ENCODE measurements at places on chromosomes 12 and 14. TPM values are rescaled to one million over a fixed set of nuclear protein-coding genes. Genes with fewer than 3 reads are reported as not detected.

Gene FBLN5
- total RNA-seq = 1.2 TPM

DNA sequence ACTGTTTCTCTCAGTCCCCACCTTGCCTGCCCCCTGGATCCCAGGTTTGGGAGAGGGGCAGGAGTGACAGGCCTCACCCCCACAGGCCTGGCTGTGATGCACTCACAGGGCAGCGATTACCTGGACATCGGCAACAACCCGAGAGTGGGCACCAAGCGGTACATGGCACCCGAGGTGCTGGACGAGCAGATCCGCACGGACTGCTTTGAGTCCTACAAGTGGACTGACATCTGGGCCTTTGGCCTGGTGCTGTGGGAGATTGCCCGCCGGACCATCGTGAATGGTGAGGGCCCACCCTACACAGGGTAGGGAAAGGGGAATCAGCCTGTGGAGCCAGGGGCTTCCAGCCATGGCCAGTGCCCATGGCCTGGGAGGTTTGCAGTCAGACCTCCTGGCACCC is 8.6 kb downstream of the ACVRL1 start:
- H3K36me3 ChIP-seq = no peaks in the 10 kb centered on the region
- no peak overlapping the region for H3K4me3 ChIP-seq
- H3K27ac ChIP-seq = no peak overlapping the region
- H3K27me3 ChIP-seq = peaks cover 2% of the 10 kb centered on the region

- peak overlapping the region; percentile 87 for H3K4me3 ChIP-seq
- no peak for DNase-seq
- peak overlapping the region; percentile 98 for H3K27ac ChIP-seq
Measured at GRCh38 chr14:77031759-77032490, 3.4 kb upstream of the IRF2BPL start.

DNA sequence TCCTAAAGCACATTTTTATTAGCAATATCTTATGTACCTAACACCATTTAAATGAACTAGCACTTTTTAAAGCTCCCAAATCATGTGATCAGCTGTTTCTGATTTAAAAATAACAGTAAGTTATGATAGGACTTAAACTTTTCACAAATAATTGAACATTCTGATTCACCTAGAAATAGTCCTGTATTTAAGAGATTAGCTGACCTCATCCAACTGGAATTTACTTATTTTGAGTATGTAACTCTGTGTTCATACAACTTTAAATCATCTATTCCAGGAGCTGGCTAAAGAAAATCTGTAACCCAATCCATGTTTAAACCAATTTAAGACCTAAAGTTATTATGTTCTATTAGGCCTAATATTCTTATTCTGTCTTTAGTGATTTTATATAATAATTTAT is 184.3 kb downstream of the CCDC91 start:
- no peak overlapping the region for H3K4me3 ChIP-seq
- no peak for DNase-seq
- no peaks in the 10 kb centered on the region for H3K27me3 ChIP-seq

- no peak for DNase-seq
- H3K27me3 ChIP-seq = no peaks in the 10 kb centered on the region
- H3K36me3 ChIP-seq = no peaks in the 10 kb centered on the region
- no peak overlapping the region for H3K27ac ChIP-seq
- no peaks in the 10 kb centered on the region for H3K4me1 ChIP-seq
Measured at GRCh38 chr12:73731658-73732057, 806.0 kb upstream of the ATXN7L3B start.

Gene DAO
- total RNA-seq = not detected

Gene PTCSC3
- not detected for total RNA-seq

GRCh38 chr12:114764510-114764909 is 80.5 kb upstream of the TBX3 start:
- no peak overlapping the region for H3K4me3 ChIP-seq
- no peak for DNase-seq
- H3K4me1 ChIP-seq = no peaks in the 10 kb centered on the region
- no peaks in the 10 kb centered on the region for H3K27me3 ChIP-seq
- no peak overlapping the region for H3K27ac ChIP-seq

- peaks cover 12% of the 10 kb centered on the region for H3K4me1 ChIP-seq
- no peaks in the 10 kb centered on the region for H3K27me3 ChIP-seq
- no peak overlapping the region for H3K27ac ChIP-seq
- H3K36me3 ChIP-seq = peaks cover 30% of the 10 kb centered on the region
- DNase-seq = no peak
Measured at GRCh38 chr14:63392236-63392635, 73.5 kb upstream of the GPHB5 start.

- H3K4me3 ChIP-seq = no peak overlapping the region
- DNase-seq = no peak
- peaks cover 21% of the 10 kb centered on the region for H3K27me3 ChIP-seq
- H3K27ac ChIP-seq = no peak overlapping the region
- no peaks in the 10 kb centered on the region for H3K4me1 ChIP-seq
- H3K36me3 ChIP-seq = no peaks in the 10 kb centered on the region
Measured at GRCh38 chr14:76834241-76834661, 8.0 kb downstream of the LRRC74A start.

Gene PTPN6
- total RNA-seq = 341 TPM

Gene IAPP
- not detected for total RNA-seq

GRCh38 chr12:96398424-96399119 is 1.7 kb downstream of the CDK17 start:
- H3K4me1 ChIP-seq = peaks cover 56% of the 10 kb centered on the region
- peak overlapping the region; percentile 93 for H3K4me3 ChIP-seq
- DNase-seq = no peak
- no peaks in the 10 kb centered on the region for H3K27me3 ChIP-seq
- peak overlapping the region; percentile 94 for H3K27ac ChIP-seq
- H3K36me3 ChIP-seq = peaks cover 4% of the 10 kb centered on the region

- DNase-seq = peak; percentile 93
- no peaks in the 10 kb centered on the region for H3K27me3 ChIP-seq
- peak within 1 kb of the TSS; percentile 98 for H3K4me3 ChIP-seq
- peaks cover 62% of the 10 kb centered on the region for H3K4me1 ChIP-seq
Measured at GRCh38 chr14:68792979-68793733, at the start of gene ZFP36L1. Gene ZFP36L1, minus strand, starts transcription at chr14:68793067. Its CDS starts 129 bp downstream, at chr14:68792938.

- H3K4me1 ChIP-seq = no peaks in the 10 kb centered on the region
- H3K36me3 ChIP-seq = no peaks in the 10 kb centered on the region
- DNase-seq = no peak
Measured at GRCh38 chr12:64083285-64084210, 138.5 kb downstream of the KICS2 start.

DNA sequence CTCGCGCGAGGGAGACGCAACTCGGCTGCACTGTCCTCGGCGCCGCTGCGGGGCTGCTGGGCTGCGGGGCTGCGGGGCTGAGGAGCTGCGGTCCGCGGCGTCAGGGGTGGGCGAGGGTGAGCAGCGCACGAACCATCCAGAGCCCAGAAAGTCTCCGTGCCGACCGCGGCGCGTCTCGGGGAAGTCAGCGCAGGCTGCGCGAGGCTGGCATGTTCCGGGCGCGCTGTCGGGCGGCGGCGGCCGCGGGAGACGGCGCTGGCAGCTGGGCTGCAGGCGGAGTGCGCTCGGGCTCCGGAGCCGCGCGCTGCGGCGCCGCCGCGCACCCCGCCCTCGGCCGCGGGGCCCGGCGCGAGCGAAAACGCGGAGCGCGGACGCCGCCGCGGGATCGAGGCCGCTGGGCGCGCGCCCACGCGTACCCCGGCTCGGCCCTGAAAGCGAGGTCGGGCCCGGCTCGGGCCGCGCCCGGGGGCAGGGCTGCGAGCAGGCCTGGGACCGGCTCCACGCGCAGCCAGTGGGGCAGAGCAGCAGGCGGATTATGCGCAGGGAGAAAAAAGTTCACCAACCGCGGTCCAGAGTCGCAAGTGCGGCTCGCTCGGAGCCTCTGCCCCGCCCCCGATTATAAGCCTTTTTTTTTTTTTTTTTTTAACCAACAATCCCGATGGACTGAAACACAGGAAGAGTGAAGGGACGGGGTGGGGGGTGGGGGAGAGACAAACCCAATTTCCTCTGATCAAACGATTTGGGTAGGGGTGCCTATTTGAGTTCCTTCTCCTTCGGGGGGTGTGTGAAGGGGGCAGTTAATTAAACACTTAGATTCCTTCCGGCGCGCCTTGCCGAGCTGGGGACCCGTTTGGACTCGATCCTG is at the start of gene PRICKLE1:
Gene PRICKLE1, minus strand, starts transcription at position 282 of the 865 bp plus-strand sequence. CDS start 117,230 bp downstream, outside the sequence.
- peaks cover 61% of the 10 kb centered on the region for H3K27me3 ChIP-seq
- peak within 1 kb of the TSS; percentile 43 for H3K27ac ChIP-seq
- H3K36me3 ChIP-seq = peaks cover 4% of the 10 kb centered on the region
- peaks cover 20% of the 10 kb centered on the region for H3K4me1 ChIP-seq
- peak within 1 kb of the TSS; percentile 72 for H3K4me3 ChIP-seq

DNA sequence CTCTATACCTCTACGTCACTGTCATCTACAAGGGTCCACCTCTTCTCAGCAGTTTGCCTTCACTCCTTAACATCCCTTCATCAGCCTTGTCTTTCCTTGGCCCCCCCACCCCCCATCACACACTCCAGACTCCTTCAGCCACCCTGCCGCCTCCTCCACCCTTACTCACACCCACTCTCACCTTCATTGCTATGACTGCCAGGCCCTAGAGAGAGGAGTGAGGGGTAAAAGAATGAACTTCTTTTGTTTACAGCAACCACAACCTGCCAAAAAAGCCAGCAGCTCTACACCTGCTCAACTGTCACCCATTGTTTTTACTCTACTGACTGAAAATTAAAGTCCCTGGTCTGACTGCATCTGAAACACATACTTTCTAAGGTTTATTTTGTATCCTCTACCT is 112.8 kb downstream of the DUSP6 start:
- no peak for DNase-seq
- peaks cover 84% of the 10 kb centered on the region for H3K4me1 ChIP-seq

Gene HOMEZ
- total RNA-seq = 10.9 TPM

Gene SERPINA12
- total RNA-seq = not detected

GRCh38 chr12:73659802-73660201 is 877.8 kb upstream of the ATXN7L3B start:
- H3K4me1 ChIP-seq = no peaks in the 10 kb centered on the region
- DNase-seq = no peak
- H3K27ac ChIP-seq = no peak overlapping the region
- H3K36me3 ChIP-seq = no peaks in the 10 kb centered on the region
- no peak overlapping the region for H3K4me3 ChIP-seq
- H3K27me3 ChIP-seq = no peaks in the 10 kb centered on the region

DNA sequence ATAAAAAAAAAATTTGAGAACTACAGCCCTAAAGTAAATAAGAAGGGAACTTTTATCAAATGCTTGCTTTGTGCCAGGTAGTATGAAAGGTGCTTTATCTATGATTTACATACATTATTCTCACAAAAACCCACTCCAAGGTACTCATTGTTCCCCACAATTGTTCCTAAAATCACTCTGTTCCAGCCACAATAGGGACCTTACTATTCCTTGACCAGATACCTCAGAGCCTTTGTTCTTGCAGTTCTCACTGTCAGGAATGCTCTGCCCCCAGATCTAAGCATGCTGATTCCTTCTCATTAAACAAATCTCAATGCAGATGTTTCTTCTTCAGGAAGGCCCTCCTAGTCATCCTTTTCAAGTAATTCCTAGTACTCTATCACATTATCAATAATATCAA is 60.2 kb downstream of the PPP1R12A start:
- no peak for DNase-seq
- no peak overlapping the region for H3K4me3 ChIP-seq
- H3K36me3 ChIP-seq = peaks cover 27% of the 10 kb centered on the region
- H3K27me3 ChIP-seq = no peaks in the 10 kb centered on the region

DNA sequence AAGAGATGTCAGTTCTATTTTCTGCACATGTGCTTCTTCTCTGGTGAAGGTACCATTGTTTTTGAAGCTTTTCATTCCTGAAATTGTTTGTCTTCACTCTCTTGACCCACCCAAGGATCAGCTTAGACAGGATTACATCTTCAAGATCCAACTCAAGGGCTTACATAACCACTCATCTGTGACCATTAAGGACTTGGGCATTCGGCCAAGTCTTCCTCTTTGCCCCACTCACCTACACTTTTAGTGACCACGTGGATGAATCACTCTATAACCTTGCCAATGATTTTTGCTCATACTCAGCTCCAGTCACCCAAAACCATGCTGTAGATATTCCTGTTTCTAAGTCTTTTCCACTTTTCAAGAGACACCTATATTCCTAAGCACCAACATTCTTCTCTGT is 36.5 kb upstream of the SSTR1 start:
- no peaks in the 10 kb centered on the region for H3K4me1 ChIP-seq
- no peaks in the 10 kb centered on the region for H3K36me3 ChIP-seq
- H3K27me3 ChIP-seq = no peaks in the 10 kb centered on the region
- DNase-seq = no peak
- H3K4me3 ChIP-seq = no peak overlapping the region
- H3K27ac ChIP-seq = no peak overlapping the region

Gene MYO1H
- not detected for total RNA-seq

DNA sequence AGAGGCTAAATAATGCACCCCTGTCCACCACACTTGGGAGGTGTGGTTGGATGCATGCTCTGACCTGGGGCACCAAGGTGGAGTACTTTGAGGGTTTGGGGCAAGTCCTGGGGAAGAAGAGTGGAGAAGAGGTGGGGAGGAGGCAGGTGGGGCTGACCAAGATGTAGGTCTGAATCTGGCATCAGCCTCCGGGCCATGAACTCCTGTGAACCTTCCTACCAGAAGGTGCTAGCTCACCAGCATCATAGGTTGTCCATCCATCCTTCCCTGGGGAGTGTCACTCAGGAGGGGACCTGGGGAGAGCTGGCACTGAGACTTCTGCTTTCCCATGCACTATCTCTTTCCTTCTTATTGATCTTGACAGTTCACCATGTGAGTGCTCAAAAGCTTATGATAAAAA is 13.6 kb upstream of the EMP1 start:
- peaks cover 46% of the 10 kb centered on the region for H3K4me1 ChIP-seq
- H3K27ac ChIP-seq = no peak overlapping the region
- DNase-seq = no peak
- no peak overlapping the region for H3K4me3 ChIP-seq

DNA sequence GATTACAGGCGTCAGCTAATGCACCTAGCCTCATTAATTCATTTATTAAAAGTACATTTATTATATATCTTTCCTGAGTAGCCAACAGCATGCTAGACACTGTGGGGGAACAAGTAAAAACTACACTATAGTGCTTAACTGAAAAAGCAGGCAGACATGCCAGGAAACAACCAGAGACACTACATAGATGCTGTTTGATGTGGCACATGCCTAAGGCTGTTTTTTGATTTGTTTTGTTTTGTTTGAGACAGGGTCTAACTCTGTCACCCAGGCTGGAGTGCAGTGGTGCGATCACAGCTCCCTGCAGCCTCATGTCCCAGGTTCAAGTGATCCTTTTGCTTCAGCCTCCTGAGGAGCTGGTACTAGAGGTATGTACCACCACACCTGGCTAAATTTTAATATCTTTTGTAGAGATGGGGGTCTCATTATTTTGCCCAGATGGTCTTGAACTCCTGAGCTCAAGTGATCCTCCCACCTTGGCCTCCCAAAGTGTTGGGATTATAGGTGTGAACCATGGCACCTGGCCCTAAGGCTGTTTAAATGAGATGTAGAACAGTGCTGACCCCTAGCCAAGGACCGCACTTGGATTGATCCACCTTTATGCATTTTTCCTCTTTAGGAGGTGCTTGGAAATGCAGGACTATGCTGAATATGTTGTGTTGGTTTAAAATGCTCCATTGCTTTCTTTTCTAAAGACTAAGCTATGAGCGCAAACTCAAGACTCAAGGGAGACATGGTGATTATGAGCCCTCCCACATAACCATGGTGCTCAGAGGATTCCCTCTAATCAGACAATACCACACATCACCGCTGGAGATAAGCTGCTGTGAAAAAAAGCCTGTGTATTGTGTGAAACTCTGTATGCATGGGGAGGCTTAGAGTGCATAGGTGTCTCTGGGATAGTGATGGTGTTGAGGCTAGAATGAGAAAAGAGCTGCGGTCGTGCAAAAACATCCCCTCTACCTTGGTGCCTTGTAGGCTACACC is 10.5 kb upstream of the C14orf93 start:
- no peak for DNase-seq
- H3K27me3 ChIP-seq = no peaks in the 10 kb centered on the region
- H3K27ac ChIP-seq = no peak overlapping the region
- H3K36me3 ChIP-seq = peaks cover 24% of the 10 kb centered on the region
- H3K4me3 ChIP-seq = no peak overlapping the region

All from activated T-helper 1 cell treated with anti-CD3 and anti-CD28 coated beads, Interleukin-12 subunit alpha, Interleukin-12 subunit beta, Interleukin-2, Interleukin-4 antibody, amounts not matched to agents 30 ng/mL and 10 ng/mL and 1 ng/mL, durations not matched to agents 14 hours and 24 hours and 36 hours (primary cell).